Renal cortex interstitium (tissue), 15 donors: ENCODE measurements at places on chromosomes 5 and 9.

DNA sequence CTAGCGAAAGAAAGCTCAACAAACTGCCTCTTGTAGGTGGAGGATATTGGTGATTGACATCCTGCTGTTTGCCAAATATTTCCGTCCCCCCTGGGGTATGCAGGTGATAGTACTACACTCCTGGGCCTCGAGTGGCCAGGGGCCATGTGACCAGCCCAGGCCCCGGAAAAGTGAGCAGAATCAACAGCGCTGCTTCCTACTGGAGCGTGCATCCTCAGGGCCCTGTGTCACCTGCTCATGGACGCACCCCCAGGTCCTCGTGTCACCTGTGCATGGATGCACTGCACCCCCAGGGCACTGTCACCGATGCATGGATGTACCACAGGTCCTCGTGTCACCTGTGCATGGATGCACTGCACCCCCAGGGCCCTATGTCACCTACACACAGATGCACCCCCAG, 43.8 kb downstream of the ADAMTS16 start:
- no peak for DNase-seq

DNA sequence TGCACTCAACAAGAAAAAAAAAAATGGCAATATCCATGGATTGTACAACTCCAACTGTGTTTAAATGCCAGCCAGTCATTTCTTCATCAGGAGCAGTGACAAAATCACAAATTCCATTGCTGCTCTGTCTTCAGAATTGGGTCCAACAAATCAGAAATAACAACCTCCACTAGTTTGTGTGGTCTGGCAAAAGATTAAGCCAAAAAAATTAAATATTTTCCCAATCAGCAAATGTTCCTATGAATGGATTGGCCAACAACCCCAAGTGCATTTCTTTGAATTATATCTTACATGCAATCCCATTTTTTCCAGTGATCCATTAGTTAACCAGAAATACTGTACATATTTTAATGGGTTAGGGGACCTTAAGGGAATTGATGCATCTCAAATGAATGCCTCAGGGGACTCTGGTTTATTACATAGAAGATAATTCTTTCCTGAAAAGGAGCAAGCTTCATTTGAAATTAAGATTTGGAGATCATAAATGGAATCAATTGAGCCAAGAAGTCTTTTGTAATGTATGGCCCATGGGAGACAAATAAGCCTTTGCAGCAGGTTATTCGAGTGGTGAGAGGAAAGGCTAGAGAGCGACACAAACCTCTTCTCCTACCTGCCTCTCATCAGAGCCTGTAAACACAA, 131.8 kb downstream of the TLE1 start:
- DNase-seq = no peak

DNA sequence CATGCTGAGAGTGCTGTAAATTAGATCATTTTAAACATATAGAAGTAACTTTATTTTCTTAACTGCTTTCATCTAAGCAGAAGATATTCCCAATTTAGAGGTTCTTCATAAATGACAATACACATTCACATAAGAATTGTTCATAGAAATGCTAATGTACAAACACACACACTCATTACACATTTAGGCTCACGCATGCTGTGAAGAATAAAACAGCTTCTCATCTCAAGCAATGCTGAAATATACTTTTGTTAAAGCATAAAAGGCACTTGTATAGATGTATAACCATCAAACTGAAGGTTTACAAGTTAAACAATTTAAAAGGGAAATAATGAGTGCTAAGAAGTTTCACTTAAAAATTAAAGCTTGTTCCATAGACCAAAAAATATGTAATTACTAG, 18.1 kb upstream of the FTMT start:
- no peak for DNase-seq

GRCh38 chr5:52709167-52709925, 78.4 kb upstream of the ITGA1 start:
- DNase-seq = no peak

DNA sequence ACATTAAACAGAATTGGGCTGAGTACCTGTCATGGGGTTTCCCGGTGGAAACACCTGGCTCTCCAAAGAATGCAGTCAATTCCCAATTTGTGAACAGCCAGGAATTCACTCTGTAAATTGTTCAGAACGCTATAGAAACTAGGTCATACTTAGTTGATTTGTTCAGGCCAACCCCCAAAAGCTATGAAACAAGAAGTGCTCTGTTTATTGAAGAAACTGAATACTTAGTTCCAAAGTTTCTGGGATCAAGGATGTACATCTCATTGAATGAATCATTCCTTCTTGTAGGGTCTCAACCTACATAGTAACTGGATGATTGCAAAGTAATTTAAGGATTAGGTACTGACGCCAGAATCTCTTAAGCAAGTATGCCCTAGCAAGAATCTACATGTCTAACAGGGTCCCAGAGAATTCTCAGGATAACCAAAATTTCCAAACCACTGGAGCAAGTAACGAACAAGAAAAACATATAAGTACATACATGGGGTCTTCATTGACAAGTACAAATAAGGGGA, 659 bp upstream of the TUSC1 start:
- DNase-seq = no peak

- no peak for DNase-seq
Observed at GRCh38 chr5:144295284-144295683, 124.6 kb downstream of the KCTD16 start.

- DNase-seq = no peak
Observed at GRCh38 chr5:138538943-138539627, 4.0 kb downstream of the ETF1 start.
